Activated naive CD8-positive, alpha-beta T cell treated with anti-CD3 and anti-CD28 coated beads, Interleukin-2, amount 10 ng/mL, durations not matched to agents 7 days and 5 days (primary cell): ENCODE measurements at places on chromosomes 7 and 10. TPM values are rescaled to one million over a fixed set of nuclear protein-coding genes. Genes with fewer than 3 reads are reported as not detected.

GRCh38 chr7:100247152-100247757 is 27.5 kb downstream of the PVRIG start:
- no peak for DNase-seq
- no peak overlapping the region for H3K27ac ChIP-seq
- H3K27me3 ChIP-seq, result no peaks in the 10 kb centered on the region
- H3K4me3 ChIP-seq, result no peak overlapping the region
- no peaks in the 10 kb centered on the region for H3K36me3 ChIP-seq

GRCh38 chr7:18654709-18655108 is 159.2 kb downstream of the HDAC9 start:
- DNase-seq, result no peak
- no peaks in the 10 kb centered on the region for H3K4me1 ChIP-seq
- H3K36me3 ChIP-seq, result no peaks in the 10 kb centered on the region
- no peaks in the 10 kb centered on the region for H3K27me3 ChIP-seq
- no peak overlapping the region for H3K27ac ChIP-seq

DNA sequence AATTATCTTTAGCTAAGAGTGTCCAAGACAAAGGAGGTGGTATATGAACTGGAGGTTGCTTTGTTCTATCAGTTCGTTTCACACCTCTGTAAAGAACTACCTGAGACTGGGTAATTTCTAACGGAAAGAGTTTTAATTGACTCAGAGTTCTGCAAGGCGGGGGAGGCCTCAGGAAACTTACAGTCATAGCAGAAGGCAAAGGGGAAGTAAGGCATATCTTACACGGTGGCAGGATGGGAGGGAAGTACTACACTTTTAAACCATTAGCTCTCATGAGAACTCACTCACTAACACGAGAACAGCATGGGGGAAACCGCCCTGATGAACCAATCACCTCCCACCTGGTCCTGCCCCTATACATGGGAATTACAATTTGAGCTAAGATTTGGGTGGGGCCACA is 1202.3 kb upstream of the LRRTM3 start:
- no peak overlapping the region for H3K27ac ChIP-seq
- H3K4me3 ChIP-seq, result no peak overlapping the region
- DNase-seq, result no peak
- no peaks in the 10 kb centered on the region for H3K4me1 ChIP-seq
- H3K27me3 ChIP-seq, result no peaks in the 10 kb centered on the region

Gene MTERF1
- total RNA-seq, result 24.4 TPM

Gene ARL3
- 4.6 TPM for total RNA-seq

- H3K27me3 ChIP-seq, result no peaks in the 10 kb centered on the region
- no peaks in the 10 kb centered on the region for H3K36me3 ChIP-seq
- DNase-seq, result no peak
- no peak overlapping the region for H3K27ac ChIP-seq
Measured at GRCh38 chr10:65581426-65582026, 1344.3 kb upstream of the LRRTM3 start.

Gene SSC4D
- 0.34 TPM for total RNA-seq

- H3K27me3 ChIP-seq, result peaks cover 4% of the 10 kb centered on the region
- no peak overlapping the region for H3K4me3 ChIP-seq
- no peaks in the 10 kb centered on the region for H3K36me3 ChIP-seq
- DNase-seq, result no peak
- H3K27ac ChIP-seq, result no peak overlapping the region
Measured at GRCh38 chr7:27873981-27874957, 134.3 kb downstream of the TAX1BP1 start.

Gene DPP6
- total RNA-seq, result not detected

DNA sequence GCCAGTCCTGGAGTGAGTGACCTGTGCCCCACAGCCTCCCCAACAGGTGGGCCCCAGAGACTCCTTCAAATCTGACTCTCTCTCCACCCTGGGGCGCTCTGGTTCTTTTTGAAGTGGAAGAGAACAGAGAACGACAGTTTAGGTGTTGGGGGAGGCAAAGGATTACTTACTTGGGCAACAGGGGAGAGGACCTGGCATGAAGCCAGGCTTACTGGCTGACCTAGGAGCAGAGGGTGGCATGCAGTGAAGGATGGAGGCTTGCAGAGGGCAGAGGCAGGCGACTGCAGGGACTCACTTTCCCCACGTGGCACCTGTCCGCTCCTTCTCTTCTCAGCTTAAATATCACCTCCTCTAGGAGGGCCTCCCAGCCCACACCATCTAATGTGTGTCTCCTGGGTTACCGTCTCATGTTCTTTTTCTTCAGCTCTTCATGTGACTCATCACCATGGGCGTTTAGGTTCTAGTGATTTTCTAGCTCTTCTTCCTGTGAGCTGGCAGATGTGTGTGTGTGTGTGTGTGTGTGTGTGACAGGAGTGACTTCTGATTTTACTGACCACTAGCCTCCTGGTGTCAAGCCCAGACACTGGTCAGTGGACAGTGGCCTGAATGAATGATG is 15.5 kb downstream of the LZTS2 start:
- no peak for DNase-seq
- no peak overlapping the region for H3K4me3 ChIP-seq
- H3K27me3 ChIP-seq, result peaks cover 37% of the 10 kb centered on the region
- H3K4me1 ChIP-seq, result peaks cover 14% of the 10 kb centered on the region
- no peaks in the 10 kb centered on the region for H3K36me3 ChIP-seq

DNA sequence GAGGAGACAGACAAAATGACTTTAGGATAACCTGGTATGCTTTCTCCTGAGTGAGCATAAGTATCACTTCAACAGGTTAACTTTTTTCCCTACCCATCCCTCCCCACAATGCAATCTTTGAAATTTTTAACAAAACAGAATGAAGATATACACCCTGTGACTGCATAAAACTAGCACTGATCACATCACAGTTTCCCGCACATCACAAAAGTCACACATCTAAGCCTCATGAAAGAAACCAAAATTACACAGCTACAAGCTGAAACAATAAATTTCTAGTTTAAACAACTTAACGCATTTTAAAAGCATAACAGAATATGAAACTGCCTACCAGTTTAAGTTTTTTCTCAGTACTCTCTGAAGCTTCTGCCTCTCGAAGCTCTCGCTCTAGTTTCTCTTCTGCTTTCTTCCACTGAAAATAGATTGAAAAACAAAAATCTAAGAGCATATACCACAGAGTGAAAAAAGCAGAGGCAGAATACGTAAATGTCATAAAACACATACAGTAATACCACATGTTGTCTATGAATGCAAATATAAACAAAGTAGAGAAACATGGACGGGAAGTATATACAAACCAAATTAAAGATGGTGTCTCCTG is 18.1 kb downstream of the NOC3L start:
- no peak overlapping the region for H3K27ac ChIP-seq
- peaks cover 12% of the 10 kb centered on the region for H3K36me3 ChIP-seq
- H3K27me3 ChIP-seq, result no peaks in the 10 kb centered on the region
- DNase-seq, result no peak

DNA sequence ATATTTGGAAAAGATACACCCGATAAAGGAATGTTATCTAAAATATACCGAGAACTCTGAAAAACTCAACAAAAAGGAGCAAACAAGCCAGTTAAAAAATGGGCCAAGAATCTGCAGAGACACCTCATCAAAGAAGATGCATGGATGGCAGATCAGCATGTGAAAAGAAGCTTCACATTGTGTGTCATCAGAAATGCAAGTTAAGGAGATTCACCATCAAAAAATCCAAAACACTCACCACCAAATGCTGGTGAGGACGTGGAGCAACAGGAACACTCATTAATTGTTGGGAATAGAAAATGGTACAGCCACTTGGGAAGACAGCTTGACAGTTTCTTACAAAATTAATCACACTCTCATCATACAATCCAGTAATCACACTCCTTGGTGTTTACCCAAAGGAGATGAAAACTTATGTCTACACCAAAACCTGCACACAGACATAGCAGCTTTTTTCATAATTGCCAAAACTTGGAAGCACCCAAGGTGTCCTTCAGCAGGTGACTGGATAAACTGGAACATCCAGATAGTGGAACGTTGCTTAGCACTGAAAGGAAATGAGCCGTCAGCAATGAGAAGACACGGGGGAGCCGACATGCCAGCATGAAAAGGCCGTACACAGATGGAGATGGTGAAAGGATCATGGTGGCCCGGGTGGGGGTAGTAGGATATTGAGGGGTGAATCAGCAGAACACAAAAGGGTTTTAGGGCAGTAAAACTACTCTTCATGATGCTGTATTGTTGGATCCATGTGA is 27.9 kb upstream of the PWWP2B start:
- H3K4me3 ChIP-seq, result no peak overlapping the region
- H3K27ac ChIP-seq, result no peak overlapping the region
- H3K36me3 ChIP-seq, result peaks cover 8% of the 10 kb centered on the region
- peaks cover 8% of the 10 kb centered on the region for H3K4me1 ChIP-seq

GRCh38 chr10:18214691-18215563 is 74.7 kb downstream of the CACNB2 start:
- no peak overlapping the region for H3K27ac ChIP-seq
- H3K4me3 ChIP-seq, result no peak overlapping the region
- no peaks in the 10 kb centered on the region for H3K36me3 ChIP-seq
- H3K4me1 ChIP-seq, result no peaks in the 10 kb centered on the region

Gene ADCYAP1R1
- not detected for total RNA-seq
